ENCODE measurements at places on chromosomes 6 and 20.
A peak's percentile ranks its signal among the peaks of the same experiment; 100 is the strongest.

DNA sequence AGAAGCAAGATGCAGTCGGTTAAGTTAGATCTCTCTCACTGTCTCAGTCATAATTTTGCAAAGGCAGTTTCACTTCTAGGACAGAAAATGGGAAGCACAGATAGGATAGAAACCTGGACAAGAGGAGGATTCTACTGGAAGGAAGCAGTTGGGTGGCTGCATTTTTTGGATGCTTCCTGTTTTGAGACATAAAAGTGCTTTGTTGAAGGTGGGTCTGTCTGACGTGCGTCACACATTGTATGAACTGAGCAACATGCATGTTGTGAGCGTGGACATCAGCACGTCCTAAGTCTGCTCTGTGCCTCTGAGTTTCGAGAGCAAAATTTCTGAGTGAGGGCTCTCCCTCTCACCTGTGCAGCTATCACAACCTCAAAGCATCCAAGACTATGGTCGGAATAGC lies 68.7 kb upstream of the SNX9 start:
- no peak for DNase-seq

- no peak for DNase-seq
Observed at GRCh38 chr20:54474866-54475265, 527 bp upstream of the DOK5 start.

DNA sequence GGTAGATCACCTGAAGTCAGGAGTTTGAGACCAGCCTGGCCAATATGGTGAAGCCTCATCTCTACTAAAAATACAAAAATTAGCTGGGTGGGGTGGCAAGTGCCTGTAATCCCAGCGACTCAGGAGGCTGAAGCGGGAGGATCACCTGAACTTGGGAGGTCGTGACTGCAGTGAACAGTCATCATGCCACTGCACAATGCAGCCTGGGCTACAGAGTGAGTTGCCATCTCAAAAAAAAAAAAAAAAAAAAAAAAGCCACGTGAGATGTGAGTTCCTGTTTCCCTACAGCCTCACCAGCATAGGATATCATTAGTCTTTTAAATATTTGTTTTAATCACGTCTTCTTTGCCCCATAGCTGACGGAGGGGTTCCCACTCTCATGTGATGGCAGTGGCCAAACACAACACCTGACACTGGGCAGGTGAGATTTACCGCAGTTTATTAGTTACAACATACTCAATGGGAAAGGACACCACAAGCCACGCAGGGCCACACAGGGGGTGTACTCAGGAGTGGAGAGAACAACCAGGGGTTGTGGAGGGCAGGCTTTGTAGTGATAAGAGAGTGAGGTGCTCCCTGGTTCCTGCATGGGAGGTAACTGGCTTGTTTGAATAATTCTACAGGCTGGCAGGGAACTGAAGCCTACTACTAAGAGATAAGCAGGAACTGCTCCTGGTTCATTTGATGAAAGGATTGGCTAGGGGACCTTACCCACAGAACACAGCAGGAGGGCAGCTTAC lies 4.6 kb upstream of the LZTS3 start:
- DNase-seq, result no peak

DNA sequence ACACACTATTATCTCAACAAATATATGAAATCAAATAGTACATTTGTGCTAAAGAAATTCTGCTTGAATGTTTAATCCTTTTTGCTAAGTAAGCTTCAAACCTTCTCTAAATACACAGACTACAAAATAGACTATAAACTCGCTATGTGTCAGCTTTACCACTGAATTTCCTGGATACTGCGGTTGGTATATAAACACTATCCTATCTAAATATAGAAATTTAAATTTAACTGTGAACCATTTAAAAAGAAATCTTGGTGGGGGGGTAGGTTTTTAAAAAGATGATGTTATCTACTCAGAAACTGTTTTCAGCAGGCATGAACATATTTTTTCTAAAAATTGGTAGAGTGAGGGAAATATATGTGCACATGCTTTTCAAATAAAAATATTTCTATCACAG lies 306.5 kb upstream of the RUNX2 start:
- DNase-seq, result no peak

DNA sequence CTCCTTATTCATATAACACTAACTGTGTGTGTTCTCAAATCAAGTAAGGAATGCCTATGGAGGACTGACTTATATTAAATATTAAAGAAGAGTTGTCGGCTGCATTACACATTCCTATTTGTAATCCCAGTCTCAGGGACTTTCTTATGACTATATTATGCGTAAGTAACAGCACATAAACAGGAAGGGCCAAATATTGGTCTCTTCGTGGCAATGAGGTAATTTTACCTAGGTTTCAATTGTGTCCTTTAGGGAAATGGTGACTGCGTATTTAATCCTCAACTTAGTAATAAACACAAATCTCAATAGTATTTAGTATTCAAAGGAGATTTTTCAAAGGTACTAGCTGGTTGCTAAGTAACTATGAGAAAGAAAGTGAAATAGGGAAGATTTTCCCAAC lies 22.8 kb upstream of the EPM2A start:
- DNase-seq, result no peak

DNA sequence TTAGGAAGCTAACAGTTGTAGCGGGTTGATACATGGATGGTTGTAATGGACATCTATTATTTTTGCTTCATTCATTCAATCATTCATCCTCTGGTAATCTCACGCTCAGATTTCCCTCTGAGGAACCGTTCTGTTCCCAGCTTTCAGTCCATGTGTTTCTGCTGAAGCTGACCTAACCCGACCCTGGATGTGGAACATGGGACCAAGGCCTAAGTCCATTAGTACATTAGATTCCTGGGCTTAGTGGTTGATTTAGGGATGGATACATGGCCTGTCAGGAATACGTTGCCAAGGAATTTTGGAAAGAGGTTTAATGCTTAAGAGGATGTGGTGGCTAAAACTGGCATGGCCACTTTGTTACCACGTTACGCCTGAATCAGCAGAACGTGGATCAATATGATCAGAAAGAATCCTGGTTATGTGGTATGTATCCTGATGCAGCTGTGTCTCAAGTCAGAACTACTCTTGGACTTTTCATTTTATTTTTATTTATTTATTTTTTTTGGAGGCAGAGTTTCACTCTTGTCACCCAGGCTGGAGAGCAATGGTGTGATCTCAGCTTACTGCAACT lies 4.1 kb upstream of the DHX35 start:
- DNase-seq, result no peak

- peak; percentile 83 for DNase-seq
Observed at GRCh38 chr20:653110-653589, at the start of gene SRXN1. SRXN1 (minus strand) TSS chr20:653200; CDS start chr20:653185, 15 bp downstream.

DNA sequence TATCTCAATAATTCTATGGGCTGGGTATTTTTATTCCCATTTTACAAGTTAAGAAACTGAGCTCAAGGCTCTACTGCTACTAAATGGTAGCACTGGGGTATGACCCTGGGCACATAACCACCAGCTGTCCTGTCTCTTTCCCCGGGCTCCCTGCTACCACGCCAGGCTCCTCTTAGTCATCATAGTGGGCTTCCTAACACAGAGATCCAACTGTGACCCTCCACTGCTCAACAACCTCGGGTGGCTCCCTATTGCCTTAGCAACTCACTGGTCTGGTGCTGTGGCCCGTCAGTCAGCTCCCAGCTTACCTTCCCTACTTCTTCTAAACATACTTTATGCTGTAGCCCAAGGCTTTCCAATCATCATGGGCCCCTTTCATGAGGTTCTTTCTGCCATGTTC lies 4.5 kb downstream of the KIAA1755 start:
- DNase-seq, result no peak

DNA sequence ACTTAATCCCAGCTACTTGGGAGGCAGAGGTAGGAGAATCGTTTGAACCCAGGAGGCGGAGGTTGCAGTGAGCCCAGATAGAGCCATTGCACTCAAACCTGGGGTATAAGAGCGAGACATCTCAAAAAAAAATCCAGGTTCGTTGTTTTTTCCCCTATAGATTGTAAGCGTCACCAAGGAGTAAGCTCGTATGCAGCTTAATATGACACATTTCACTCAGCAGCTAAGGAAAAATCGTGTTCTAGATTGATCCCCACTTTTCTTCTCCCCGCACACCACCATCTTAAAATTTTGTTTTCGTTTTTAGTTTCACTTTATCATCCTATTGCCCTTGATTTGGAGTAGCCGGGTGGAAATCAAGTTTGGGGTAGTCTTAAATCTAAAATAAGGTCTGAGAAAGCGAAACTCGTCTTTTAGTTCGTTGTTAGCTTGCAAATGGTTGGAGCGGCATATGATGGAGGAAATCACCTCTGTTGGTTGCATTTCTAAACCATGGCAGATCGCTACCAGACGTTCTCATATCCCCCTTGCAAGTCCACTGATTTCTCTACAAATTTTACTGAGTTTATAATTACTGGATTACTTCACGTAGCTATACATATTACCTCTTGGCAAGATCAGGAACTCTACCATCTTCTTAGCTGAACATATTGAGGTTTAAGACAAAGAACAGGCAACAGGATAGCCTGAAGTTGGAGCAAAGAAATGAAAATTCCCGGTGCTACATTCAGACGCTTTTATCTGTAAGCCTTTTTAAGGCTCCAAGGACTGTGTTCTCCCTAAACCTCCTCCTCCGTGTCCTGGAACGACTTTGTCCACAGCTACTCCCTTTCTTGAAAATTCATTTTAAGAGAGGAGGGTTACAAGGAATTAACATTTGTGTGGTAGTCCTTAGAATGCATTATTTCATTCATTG lies 91.1 kb upstream of the BTN3A2 start:
- DNase-seq, result peak; percentile 56

GRCh38 chr20:19887556-19888268 lies 129.4 kb upstream of the NAA20 start:
- no peak for DNase-seq

DNA sequence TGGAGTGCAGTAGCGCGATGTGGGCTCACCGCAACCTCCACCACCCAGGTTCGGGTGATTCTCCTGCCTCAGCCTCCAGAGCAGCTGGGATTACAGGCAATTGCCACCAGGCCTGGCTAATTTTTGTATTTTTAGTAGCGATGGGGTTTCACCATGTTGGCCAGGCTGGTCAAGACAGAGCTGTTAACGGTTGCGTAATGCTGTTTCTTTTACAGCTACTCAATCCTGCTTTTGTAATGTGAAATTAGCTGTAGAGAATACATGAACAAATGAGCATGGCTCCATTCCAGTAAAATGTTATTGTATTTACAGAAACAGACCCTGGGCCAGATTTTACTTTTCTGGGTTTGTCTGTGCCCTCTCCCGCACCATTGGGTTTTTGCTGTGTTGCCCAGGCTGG lies 1.9 kb downstream of the PNLDC1 start:
- DNase-seq, result no peak

- DNase-seq, result no peak
Observed at GRCh38 chr6:110523451-110524021, 47.1 kb upstream of the SLC22A16 start.

- no peak for DNase-seq
Observed at GRCh38 chr20:53491462-53491861, 102.2 kb downstream of the ZNF217 start.

- DNase-seq, result peak; percentile 59
Observed at GRCh38 chr6:166957087-166957804, 896 bp upstream of the RNASET2 start.

- no peak for DNase-seq
Observed at GRCh38 chr6:25389471-25389870, 110.3 kb downstream of the CARMIL1 start.

GRCh38 chr20:23027721-23028120 lies 7.4 kb upstream of the SSTR4 start:
- DNase-seq, result no peak

- DNase-seq, result no peak
Observed at GRCh38 chr6:106051226-106051625, 34.9 kb upstream of the PRDM1 start.

Measured in CD8-positive, alpha-beta memory T cell (primary cell).